ENCODE measurements at places on chromosomes 7 and 10.

GRCh38 chr7:92831716-92832533, 4.4 kb downstream of the CDK6 start:
- no peak for DNase-seq

DNA sequence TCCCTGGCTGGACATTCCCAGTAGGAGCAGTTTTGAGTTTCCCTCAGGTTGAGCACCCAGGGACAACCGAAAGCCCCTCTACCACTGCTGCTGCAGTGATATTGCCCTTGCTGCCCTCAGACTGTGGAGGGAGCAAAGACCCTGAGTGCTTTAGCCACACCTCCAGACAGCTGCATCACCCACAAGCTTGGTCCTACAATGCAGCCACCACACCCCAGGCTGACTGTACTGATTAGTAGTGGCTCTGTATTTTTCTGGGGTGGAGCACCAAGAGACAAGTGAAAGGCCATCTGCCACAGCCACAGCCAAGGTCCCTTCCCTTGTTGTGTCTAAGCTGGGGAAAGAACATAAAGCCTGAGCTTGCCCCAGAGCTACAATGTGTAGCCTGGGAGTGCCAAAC, 789.9 kb downstream of the PCDH15 start:
- no peak for DNase-seq

GRCh38 chr10:94180576-94180975, 182.2 kb downstream of the NOC3L start:
- no peak for DNase-seq

GRCh38 chr10:91683975-91684374, 51.1 kb upstream of the PPP1R3C start:
- DNase-seq = no peak

- peak; percentile 95 for DNase-seq
Observed at GRCh38 chr7:38102507-38102906, 75.5 kb upstream of the STARD3NL start.

DNA sequence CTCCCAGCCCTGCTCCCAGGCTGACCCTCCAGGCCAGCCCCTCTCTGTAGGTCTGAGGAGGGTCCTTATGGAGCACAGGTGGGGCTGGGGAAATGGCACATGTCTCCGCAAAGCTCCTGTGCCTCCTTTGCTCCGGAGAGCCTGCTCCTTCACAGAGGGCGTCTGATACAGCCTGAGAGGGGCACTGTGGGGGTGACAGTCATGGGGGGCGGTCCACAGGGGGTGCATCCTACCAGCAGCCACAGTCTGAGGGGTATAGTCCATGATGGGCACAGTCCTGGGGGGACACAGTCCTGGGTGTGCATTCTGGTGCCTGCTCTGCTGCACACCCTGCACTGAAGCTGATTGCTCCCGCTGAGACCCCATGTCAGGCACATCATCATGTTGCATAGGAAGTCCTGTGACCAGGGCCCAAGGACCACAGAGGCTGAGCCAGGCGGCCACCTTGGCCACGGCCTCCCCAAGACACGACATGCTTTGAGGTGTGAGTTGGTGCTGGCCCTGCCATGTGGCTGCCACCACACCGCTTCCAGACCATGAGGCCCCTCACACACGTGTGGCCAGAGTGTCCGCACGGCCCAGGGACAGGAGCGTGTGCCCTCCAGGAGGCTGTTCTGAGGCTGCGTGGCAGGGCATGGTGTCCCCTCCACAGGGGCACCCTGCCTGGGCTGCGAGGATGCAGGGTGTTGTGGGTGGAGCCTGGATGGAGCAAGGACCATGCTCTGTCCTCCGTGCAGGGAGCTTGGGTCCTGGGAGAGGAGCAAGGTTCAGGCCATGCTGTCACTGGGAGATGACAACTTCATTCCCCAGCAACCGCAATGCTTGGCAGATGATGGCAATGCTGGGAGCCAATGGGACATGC, 59.2 kb downstream of the PWWP2B start:
- no peak for DNase-seq
